ENCODE measurements at places on chromosomes 4 and X. TPM values are rescaled to one million over a fixed set of nuclear protein-coding genes. Genes with fewer than 3 reads are reported as not detected.
A peak's percentile ranks its signal among the peaks of the same experiment; 100 is the strongest.

Gene EXOC1L
- total RNA-seq: not detected

- no peaks in the 10 kb centered on the region for H3K36me3 ChIP-seq
- H3K4me1 ChIP-seq: no peaks in the 10 kb centered on the region
- DNase-seq: no peak
- H3K27me3 ChIP-seq: no peaks in the 10 kb centered on the region
Observed at GRCh38 chr4:92615049-92615448, 311.3 kb downstream of the GRID2 start.

GRCh38 chr4:54586320-54586955 is 71.3 kb upstream of the KIT start:
- no peaks in the 10 kb centered on the region for H3K36me3 ChIP-seq
- no peaks in the 10 kb centered on the region for H3K4me1 ChIP-seq
- peak overlapping the region; percentile 86 for H3K27ac ChIP-seq
- H3K4me3 ChIP-seq: no peak overlapping the region
- H3K27me3 ChIP-seq: no peaks in the 10 kb centered on the region
- peak; percentile 58 for DNase-seq

DNA sequence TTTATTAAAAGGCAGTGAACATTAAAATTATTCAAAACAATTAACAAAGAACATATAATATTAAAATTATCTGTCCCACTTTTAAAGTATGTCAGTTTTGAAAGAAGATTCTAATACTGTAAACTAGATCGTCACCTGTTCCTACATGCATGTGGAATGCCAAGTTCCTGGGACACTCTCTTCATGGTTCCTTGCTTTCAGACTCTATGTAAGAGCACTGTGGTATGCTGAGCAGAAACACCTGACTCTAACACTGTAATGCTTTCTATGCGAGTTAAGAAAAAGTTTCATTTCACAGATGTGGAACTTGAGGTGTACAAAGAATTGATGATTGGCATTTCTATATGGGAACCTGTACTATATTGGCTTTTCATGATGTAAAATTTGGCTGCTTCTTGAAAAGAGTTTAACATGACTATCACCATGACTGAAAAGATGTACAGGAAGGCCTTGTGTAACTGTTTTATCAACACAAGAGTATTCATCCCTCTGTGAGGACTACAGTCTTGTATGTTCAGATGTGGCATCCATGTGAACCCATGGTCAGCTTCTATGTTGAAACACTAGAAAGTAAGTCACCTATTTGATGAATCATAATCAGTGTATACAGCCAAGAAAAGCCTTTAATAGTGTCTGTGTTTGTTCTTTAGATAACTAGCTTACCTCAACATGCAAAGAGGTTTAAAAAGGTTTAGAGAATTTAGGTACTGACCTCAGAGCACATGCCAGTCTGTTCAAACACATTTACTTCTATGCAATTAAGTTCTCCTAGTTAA is 354.5 kb downstream of the ARHGAP24 start:
- H3K4me1 ChIP-seq: no peaks in the 10 kb centered on the region
- H3K27me3 ChIP-seq: no peaks in the 10 kb centered on the region
- H3K4me3 ChIP-seq: no peak overlapping the region
- no peaks in the 10 kb centered on the region for H3K36me3 ChIP-seq
- H3K27ac ChIP-seq: no peak overlapping the region

Gene SLC49A3
- 7.1 TPM for total RNA-seq

Gene DKK2
- not detected for total RNA-seq

GRCh38 chr4:75821966-75822365 is 80.3 kb downstream of the PPEF2 start:
- H3K27me3 ChIP-seq: no peaks in the 10 kb centered on the region
- DNase-seq: no peak
- H3K36me3 ChIP-seq: no peaks in the 10 kb centered on the region
- no peak overlapping the region for H3K4me3 ChIP-seq
- H3K27ac ChIP-seq: no peak overlapping the region
- no peaks in the 10 kb centered on the region for H3K4me1 ChIP-seq

DNA sequence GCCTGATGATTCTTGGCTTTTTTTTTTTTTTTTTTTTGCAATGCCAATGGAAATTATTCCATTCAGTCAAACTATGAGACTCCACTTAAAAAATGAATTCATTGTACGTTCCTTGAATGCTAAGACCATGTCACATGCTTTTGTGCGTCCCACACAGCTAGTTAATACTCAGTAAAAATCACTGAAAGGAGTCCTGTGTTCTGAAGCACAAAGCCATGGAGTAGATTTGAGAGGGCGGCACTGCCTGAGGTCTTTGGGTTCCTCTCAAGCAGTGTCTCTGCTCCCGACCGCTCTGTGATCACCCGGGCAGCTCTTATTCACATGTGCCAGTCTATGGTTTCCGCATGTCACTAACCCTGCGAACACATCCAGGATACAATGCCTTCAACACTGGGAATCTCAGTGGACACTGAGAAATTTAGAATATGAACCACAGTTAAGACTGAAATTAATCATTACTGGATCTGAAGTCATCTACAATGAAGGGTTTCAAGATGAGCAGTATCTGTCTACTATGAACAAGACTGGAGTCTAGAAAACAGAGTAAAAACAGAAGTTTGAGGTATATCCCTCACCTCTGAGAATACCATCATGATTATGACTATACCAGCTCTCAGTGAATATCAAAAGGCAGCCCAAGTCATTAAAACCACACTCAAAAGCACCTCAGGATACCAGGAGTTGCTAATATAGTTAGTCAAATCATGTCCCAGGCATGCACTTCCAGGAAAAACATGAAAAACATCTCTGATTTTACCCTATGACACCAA is 193.0 kb downstream of the MGST2 start:
- H3K27ac ChIP-seq: no peak overlapping the region
- H3K36me3 ChIP-seq: no peaks in the 10 kb centered on the region
- H3K4me3 ChIP-seq: no peak overlapping the region
- no peak for DNase-seq
- H3K27me3 ChIP-seq: no peaks in the 10 kb centered on the region

Gene NHS
- total RNA-seq: 4.3 TPM

DNA sequence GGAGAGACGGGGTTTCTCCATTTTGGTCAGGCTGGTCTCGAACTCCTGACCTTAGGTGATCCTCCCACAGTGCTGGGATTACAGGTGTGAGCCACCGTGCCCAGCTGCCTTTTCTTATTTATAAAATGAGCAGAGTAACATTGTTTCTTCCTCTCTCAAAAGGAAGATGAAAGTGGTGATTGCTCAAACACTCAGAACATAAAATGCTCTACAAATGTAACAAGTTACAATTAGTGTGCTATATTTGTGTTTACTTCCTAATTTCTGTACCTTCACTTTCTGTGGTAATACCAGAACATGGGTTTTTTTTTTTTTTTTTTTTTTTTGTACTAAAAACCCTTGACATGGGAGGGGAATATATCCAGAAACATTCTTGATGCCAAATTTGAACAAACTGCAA is 197.9 kb downstream of the MGST2 start:
- H3K27me3 ChIP-seq: no peaks in the 10 kb centered on the region
- no peaks in the 10 kb centered on the region for H3K4me1 ChIP-seq
- no peak overlapping the region for H3K27ac ChIP-seq
- no peak for DNase-seq

- H3K27ac ChIP-seq: no peak overlapping the region
- H3K4me3 ChIP-seq: no peak overlapping the region
- no peak for DNase-seq
- H3K4me1 ChIP-seq: no peaks in the 10 kb centered on the region
- no peaks in the 10 kb centered on the region for H3K27me3 ChIP-seq
- H3K36me3 ChIP-seq: no peaks in the 10 kb centered on the region
Observed at GRCh38 chrX:15366506-15367352, 17.5 kb downstream of the VEGFD start.

- no peak overlapping the region for H3K27ac ChIP-seq
- H3K36me3 ChIP-seq: no peaks in the 10 kb centered on the region
- H3K4me1 ChIP-seq: no peaks in the 10 kb centered on the region
Observed at GRCh38 chr4:183637461-183637860, 21.5 kb downstream of the RWDD4 start.

- H3K4me1 ChIP-seq: no peaks in the 10 kb centered on the region
- DNase-seq: no peak
- no peak overlapping the region for H3K27ac ChIP-seq
- H3K36me3 ChIP-seq: no peaks in the 10 kb centered on the region
Observed at GRCh38 chrX:74467656-74468055, 46.4 kb downstream of the SLC16A2 start.

GRCh38 chr4:76960014-76960413 is 10.5 kb downstream of the SEPTIN11 start:
- no peak overlapping the region for H3K4me3 ChIP-seq
- H3K4me1 ChIP-seq: no peaks in the 10 kb centered on the region
- no peak for DNase-seq
- H3K27ac ChIP-seq: no peak overlapping the region

DNA sequence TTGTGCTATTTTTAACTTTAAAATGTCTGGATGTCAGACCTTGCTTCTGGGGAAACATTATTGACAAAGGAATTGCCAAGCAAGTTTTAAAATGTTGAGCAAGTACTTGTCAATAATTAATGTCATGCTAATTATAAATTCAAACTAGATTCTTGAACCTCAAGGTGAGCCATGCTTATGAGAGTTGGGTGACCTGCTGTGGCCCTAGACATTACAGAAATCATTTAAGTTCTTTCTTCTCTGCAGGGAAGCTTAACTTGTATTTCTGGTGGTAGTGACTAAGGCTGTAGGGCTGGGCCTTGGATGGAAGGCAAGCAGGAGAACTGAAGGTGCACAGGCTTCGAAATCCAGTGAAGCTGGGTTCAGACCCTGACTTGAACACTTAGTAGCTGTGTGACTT is 14.8 kb upstream of the UCHL1 start:
- H3K36me3 ChIP-seq: no peaks in the 10 kb centered on the region
- H3K27ac ChIP-seq: no peak overlapping the region
- H3K4me1 ChIP-seq: no peaks in the 10 kb centered on the region
- no peak for DNase-seq
- no peaks in the 10 kb centered on the region for H3K27me3 ChIP-seq
- no peak overlapping the region for H3K4me3 ChIP-seq

- H3K4me1 ChIP-seq: no peaks in the 10 kb centered on the region
- DNase-seq: no peak
- no peak overlapping the region for H3K4me3 ChIP-seq
- H3K27me3 ChIP-seq: no peaks in the 10 kb centered on the region
- H3K36me3 ChIP-seq: no peaks in the 10 kb centered on the region
Observed at GRCh38 chr4:11894977-11895376, 466.3 kb upstream of the HS3ST1 start.

DNA sequence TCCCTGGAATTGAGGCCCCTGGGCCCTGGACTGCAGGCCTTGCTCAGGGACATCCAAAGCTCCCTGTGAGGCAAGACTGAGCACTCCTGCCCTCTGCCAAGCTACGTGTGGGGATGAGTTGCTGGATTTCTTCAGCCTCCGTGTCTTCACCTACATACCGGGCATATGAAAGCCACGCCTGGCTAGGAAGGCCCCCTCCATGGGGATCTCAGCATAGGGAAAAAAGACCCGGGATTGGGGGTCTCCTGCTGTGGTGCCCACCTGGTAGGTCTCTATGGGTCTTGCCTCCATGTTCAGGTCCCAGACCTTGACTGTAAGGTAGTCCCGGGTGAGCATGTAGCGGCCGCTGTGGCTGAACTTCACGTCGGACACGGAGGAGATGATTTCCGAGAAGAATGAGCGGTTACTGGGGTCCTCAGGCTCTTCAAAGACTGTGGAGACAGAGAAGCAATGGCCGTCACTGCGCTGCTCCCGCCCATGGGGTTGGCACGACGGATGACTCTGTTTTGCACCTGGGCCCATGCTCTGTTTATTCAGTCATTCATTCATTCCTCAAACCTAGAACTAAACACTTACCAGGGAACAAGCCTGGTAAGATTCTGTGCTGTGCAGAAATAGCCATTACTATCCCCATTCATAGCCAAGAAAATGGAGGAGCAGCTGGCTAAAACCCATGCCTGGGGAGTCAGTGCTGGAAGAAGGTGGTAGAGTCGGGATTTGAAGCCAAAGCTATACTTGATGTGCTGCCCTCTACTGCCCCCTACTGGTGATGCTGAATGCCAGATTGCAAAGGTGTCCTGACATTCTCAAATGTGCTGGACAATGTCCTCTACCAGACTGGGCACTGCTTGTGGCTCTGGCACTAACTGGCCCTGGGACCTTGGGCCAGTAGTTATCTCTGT is 63.9 kb downstream of the WFS1 start:
- no peaks in the 10 kb centered on the region for H3K27me3 ChIP-seq
- no peaks in the 10 kb centered on the region for H3K36me3 ChIP-seq
- peak; percentile 34 for DNase-seq
- H3K27ac ChIP-seq: no peak overlapping the region

- no peaks in the 10 kb centered on the region for H3K36me3 ChIP-seq
- no peaks in the 10 kb centered on the region for H3K27me3 ChIP-seq
- H3K4me3 ChIP-seq: no peak overlapping the region
- no peak overlapping the region for H3K27ac ChIP-seq
Observed at GRCh38 chrX:19005909-19006308, 22.0 kb upstream of the PHKA2 start.

DNA sequence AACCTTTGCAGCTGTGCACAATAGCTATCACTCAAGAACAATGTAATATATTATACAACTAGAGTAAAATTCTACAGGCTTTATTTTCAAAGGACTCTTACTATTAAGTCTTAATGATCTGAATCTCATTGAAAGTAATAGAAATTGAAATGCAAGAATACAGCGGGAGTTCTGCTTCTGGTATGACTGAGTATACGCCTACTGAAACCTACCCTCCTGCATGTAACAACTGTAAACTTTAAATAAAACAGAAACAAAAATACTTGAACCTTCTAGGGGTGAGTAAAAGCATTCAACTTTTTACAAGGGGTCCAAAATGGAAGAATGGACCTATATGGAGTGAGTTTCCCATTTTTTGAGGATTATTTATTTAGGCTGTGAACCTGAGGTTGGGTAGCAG is 13.5 kb downstream of the DCHS2 start:
- no peaks in the 10 kb centered on the region for H3K36me3 ChIP-seq
- H3K27ac ChIP-seq: no peak overlapping the region
- no peaks in the 10 kb centered on the region for H3K4me1 ChIP-seq
- no peak for DNase-seq

Gene FATE1
- not detected for total RNA-seq

GRCh38 chr4:182143086-182143821 is 99.9 kb upstream of the TENM3 start:
- no peak overlapping the region for H3K27ac ChIP-seq
- DNase-seq: peak; percentile 49
- H3K4me1 ChIP-seq: no peaks in the 10 kb centered on the region
- peak overlapping the region; percentile 42 for H3K4me3 ChIP-seq

GRCh38 chr4:24896977-24897376 is 15.9 kb downstream of the CCDC149 start:
- H3K27me3 ChIP-seq: no peaks in the 10 kb centered on the region
- H3K4me3 ChIP-seq: no peak overlapping the region
- H3K27ac ChIP-seq: no peak overlapping the region
- no peaks in the 10 kb centered on the region for H3K36me3 ChIP-seq

Gene PAGE2B
- not detected for total RNA-seq
